Right renal cortex interstitium (tissue), 3 donors: ENCODE measurements at places on chromosomes 6 and 20. TPM values are rescaled to one million over a fixed set of nuclear protein-coding genes. Genes with fewer than 3 reads are reported as not detected.
A peak's percentile ranks its signal among the peaks of the same experiment; 100 is the strongest.

GRCh38 chr6:110592765-110593164, 116.4 kb upstream of the SLC22A16 start:
- DNase-seq = no peak

DNA sequence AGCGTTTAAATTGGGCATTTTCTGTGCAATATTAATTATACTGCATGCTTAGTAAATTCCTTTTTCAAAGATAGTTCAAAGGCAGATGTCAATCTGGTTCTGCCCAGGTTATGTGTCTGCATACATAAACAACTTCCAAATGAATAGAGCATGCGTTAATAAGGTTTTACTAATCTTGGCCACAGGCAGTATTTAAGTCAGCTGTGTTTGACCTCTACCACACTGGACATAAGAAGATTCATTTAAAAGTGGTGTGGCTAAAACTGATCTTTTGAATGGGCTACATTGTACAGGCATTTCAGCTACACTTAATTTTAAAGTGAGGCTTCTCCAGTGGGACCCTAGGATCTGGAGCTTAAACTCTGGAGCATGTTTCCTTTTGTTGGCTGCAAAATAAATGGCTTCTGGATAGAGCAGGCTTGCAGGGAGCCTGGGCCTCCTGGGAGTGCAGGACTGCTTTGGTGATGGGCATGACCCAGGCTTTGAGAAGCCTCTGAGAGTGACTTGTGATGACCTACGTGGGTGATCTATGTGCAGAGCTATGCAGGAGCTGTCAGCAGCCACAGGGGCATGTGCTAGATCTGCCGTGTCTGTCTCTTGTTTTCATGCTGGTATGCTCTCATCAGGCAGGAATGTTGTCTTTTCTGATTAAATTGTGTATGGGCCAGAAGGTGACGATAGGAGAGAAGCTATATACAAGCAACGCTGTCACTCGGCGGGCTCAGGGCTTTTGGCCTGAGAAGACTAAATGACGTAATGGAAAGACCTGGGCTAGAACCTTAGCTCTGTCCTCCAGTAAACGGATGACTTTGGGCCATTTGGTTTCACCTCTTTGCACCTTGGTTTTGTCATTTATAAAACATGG, 331.2 kb downstream of the QKI start:
- no peak for DNase-seq

GRCh38 chr6:154306696-154307095, 49.9 kb downstream of the IPCEF1 start:
- DNase-seq = no peak

- DNase-seq = no peak
Measured at GRCh38 chr6:106974336-106974998, at the start of gene CD24. Gene CD24, minus strand, starts transcription at chr6:106974729. Its CDS starts 83 bp downstream, at chr6:106974646.

DNA sequence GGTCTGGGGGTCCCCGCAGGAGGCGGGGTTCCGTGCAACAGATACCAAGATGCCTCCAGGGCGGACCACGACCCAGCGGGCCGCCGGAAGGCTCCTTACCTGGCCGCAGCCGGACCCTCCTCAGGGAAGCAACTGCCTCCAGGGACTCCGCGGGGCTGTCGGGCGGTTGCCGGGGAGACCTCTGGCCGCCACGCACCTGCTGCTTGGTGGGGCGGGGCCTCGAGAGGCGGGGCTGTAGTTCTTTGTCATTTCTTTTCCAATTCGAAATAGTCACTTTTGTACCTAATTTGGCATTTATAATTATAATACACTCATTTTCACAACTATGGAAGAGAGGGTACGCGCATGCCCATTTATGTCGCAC, 647 bp downstream of the AK9 start:
- DNase-seq = no peak

DNA sequence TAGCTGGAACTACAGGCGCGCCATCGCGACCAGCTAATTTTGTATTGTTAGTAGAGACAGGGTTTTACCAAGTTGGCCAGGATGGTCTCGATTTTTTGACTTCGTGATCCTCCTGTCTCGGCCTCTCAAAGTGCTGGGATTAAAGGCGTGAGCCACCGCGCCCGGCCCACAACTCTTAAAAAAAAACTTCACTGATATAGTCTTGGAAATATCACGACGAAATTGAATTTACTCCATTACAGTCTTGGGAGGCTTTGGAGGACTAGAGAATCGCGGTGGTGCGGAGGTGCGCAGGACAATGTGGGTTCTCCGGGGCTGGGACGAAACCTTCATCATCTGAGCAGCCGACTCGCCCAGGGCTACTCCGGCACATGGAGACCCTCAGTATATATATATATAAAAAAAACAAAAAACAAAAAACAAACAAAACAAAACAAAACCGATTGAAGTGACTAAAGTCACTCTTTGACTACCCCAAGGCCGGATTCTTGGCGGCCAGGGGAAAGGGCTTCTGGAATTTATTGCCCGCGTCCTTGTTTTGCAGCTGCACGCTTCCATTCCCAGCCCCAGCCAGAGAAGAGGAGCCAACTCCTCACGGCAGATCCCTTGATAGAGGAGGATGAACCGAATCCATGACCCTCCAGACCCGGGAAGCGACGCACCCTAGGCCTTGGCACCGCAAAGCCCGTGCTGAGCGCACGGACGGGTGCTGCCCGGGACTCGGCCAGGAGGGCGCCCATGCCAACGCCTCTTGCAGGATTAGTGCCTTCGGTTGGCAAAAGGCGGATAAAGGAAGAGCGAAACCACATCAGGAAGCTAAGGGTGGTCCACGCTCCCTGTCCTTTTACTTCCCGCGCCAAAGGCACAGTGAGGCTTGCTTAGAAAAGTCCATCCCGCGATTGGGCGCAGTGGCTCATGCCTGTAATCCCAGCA, 1.7 kb upstream of the GCM2 start:
- DNase-seq = no peak

DNA sequence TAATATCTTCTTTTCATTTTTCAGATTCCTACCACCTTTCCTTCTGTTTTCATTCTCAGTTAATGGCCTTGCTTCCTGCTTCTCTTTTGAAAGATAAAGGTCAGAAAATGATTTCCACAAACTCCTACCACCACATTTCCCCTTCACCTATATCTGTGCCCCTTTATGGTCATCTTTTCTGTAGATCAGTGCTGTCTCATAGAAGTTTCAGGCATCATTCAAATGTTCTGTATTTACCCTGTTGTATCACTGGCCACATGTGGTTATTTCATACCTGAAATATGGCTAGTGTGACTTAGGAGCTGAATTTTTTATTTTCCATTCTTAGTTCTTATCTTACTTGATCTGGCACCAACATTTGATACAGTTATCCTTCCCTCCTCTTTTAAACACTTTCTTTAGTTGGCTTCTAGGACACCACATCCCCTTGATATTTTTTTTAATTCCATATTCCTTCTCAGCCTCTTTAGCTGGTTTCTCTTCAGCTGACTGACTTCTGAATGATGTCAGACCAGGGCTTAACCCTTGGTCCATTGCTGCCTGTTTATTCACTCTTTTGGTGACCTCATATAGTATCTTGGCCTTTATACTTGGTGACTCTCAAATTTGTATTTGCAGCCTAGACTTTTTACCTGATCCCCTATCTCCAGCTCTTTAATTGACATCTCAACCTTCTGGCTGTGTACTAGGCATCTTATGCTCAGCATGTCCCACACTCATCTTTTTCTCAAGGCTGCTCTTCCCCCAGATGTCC, 81.0 kb downstream of the ATRN start:
- no peak for DNase-seq

GRCh38 chr6:22363714-22364239, 66.9 kb upstream of the PRL start:
- no peak for DNase-seq

- DNase-seq = peak; percentile 84
Measured at GRCh38 chr6:41257369-41258195, 28.9 kb downstream of the TREM1 start.

DNA sequence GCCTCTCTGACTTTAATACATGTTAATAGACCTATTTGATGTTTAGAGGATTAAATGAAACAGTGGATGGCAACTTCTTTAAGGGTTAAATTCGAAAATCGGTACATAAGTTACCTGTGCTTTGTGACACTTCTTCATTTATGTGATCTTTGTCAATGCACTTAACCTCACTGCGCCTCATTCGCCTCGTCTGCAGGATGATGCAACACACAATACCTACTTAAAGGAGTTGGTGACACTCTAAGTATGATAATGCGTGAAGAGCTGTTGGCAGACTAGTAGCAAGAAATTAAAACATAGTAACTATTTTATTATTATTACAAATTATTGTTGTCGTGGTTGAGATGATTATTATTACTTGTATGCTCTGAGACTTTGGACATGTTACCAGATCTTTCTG, 92.8 kb downstream of the TSHZ2 start:
- no peak for DNase-seq

DNA sequence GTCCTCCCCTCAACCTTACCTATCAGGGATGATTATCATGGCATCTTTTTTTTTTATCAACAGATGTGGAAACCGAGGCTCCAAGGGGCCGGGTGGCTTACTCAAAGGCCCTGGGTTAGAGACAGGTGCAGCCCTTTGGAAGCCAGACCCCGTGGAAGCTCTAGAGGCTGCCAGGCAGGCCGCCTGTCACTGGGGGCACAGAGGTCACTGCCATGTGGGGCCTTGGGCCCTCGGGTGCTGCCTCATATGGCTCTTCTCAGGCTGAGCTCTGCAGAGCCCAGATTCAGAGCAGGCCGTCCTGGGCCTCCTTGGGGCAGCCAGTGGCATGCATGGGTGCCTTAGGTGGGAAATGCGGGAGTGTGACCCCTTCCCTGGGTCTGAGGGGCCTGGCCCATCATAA, 136.3 kb downstream of the PHACTR3 start:
- no peak for DNase-seq

- DNase-seq = no peak
Measured at GRCh38 chr20:58448958-58449357, 59.9 kb downstream of the VAPB start.

The HTR1E gene
- 1.0 TPM for polyA plus RNA-seq

The HEY2 gene
- 7.6 TPM for polyA plus RNA-seq

The HCK gene
- polyA plus RNA-seq = 2.2 TPM

The EYA4 gene
- polyA plus RNA-seq = 15.8 TPM

The HLA-DQB1 gene
- polyA plus RNA-seq = 7.7 TPM

The FAM209B gene
- not detected for polyA plus RNA-seq
